ELR (cell line): ENCODE measurements at places on chromosomes 1 and 21.

DNA sequence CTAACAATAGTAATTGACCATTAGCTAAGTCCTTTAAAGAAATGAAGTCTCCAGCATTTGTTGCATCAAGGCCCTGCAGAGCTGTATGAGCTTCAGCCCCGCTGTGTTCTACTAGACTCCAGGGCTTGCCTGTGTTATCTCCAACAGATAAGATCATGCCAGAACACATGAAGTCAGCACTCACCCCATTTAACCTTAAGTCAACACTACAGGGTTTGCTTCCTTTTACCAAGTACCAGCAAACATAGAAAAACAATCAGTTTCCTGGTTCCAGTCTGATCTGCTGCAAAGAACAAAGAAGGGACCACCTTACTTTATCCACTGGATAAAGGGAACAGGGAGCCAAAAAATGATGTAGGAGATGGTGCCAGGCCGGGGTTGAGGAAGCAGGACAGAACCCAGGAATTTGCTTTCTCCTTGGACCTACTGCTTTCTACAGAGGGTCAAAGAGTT, 41.3 kb upstream of the ENAH start:
- DNase-seq: no peak

- no peak for DNase-seq
Observed at GRCh38 chr1:114145504-114146151, 8.0 kb downstream of the SYT6 start.

- DNase-seq: no peak
Observed at GRCh38 chr1:167854184-167854583, 59.8 kb downstream of the ADCY10 start.

GRCh38 chr21:44513389-44514217, 26.4 kb downstream of the KRTAP10-1 start:
- DNase-seq: no peak

- peak; percentile 76 for DNase-seq
Observed at GRCh38 chr1:219266524-219266923, 92.8 kb downstream of the LYPLAL1 start.

- no peak for DNase-seq
Observed at GRCh38 chr1:227003165-227003564, 63.1 kb downstream of the COQ8A start.

- no peak for DNase-seq
Observed at GRCh38 chr1:117229217-117229616, 18.5 kb upstream of the VTCN1 start.

GRCh38 chr1:41432481-41433280, 51.8 kb downstream of the EDN2 start:
- peak; percentile 89 for DNase-seq

GRCh38 chr1:2108213-2108876, 58.1 kb downstream of the PRKCZ start:
- DNase-seq: peak; percentile 60

DNA sequence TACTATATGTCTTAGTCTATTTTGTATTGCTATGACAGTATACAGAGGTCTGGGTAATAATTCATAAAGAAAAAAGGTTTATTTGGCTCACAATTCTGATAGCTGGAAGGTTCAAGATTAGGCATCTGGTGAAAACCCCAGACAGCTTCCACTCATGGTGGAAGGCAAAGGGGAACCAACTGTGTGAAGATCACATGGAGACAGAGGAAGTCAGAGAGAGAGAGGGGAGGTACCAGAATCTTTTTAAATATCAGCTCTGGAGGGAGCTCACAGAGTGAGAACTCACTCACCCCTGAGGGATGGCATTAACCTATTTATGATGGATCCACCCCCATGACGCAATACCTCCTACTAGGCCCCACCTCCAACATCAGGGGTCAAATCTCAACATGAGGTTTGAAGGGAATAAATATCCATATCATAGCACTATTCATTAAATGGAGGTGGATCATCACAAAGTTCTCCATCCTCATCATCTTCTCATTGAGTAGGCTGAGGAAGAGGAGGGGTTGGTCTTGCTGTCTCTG, 290.5 kb downstream of the DSCAM start:
- no peak for DNase-seq

GRCh38 chr1:170929835-170930554, 5.3 kb upstream of the MROH9 start:
- DNase-seq: peak; percentile 75

DNA sequence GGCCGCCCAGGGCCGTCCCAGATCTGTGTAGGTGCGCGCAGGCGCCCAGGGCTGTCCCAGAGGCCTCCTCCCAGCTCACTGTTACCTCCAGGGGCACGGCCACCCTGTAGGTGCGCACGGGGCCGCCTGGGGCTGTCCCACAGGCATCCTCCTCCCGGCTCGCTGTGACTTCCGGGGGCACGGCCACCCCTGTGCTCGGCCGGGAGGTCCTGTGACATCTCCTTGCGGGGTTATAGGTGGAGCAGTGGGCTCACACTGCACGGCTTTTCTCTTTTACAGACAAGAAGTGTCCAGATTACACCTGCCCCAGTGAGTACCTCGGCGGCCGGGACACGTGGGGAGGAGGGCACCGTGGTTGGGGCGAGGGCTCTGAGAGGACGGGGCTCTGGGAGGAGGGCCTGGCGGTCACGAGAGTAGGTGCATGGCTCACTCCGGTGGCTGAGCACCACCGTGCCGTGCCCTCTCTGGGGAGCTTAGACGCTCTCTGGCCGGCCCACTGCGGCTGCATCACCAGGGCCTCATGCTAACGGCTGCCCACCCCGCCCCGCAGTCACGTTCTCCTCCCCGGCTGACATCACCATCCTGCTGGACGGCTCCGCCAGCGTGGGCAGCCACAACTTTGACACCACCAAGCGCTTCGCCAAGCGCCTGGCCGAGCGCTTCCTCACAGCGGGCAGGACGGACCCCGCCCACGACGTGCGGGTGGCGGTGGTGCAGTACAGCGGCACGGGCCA, 21.4 kb downstream of the COL6A1 start:
- no peak for DNase-seq

DNA sequence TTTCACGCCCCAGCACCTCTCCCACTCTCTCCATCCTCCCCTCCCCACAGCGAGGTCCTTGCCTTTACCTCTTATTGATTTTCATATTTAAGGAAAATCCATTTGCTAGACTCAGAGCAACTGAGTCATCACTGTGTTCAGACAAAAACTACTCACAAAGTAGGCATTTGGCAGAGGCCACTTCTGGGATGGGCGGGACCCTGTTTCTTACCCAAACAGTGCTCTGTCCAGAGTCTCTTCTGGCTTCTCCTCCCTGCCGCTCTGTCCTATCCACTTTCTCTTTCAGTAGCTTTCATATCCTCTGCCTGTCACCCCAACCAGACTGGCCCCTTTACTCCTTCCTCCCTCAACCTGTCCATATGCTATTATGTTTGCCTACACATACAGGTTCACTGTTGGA, 2.4 kb upstream of the NAV1 start:
- DNase-seq: peak; percentile 93

GRCh38 chr1:47782414-47783166, 214.6 kb downstream of the TRABD2B start:
- DNase-seq: no peak

- DNase-seq: no peak
Observed at GRCh38 chr1:20083178-20083944, 13.4 kb downstream of the PLA2G5 start.

- no peak for DNase-seq
Observed at GRCh38 chr1:40622936-40623629, 42.4 kb downstream of the RIMS3 start.

- DNase-seq: no peak
Observed at GRCh38 chr21:33293811-33294216, 27.6 kb downstream of the IL10RB start.

DNA sequence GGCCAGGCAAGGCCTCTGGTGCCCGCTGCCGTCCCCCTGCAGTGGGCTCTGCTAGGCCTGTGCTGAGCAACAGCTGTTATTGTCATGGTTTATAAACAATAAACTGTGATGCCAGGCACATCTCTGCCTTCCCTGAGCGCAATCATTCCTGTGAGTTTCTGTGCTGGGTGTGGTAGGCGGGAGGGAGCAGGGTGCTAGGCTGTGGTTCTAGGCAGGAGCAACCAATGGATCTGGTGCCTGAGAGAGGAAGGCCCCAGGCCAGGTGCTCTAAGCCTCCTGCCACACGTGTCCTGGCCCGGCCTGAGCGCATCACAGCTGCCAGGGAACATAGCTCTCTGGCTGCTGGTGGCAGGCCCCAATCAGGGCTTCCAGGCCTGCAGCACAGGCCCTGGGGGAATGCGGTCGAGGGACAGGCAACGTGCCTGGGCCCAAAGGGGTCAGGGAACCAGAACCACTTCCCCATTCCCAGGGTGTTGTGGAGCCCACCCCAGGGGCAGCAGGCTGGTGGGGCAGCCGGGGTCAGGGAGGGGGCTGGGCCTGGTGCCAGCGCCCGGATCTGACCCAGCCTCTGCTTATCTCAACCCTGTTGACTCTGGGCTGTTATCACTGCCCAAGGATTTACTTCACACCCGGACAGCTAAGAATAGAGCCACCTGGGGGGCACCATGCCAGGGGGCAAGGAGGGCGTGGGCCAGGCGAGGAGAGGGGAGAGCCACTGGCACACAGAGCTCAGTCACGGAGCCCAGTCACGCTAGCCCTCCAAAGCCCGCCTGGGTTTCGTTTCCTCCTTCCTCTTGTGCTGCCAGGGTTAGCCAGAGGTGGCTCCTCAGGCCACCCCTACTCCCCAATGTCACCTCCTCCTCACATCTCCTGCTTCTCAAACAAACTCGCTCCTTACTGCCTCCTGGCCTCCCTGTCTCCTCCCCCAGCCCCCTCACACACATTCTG, 11.5 kb downstream of the TRIM46 start:
- no peak for DNase-seq

- no peak for DNase-seq
Observed at GRCh38 chr1:78142736-78143135, 97.0 kb downstream of the GIPC2 start.

GRCh38 chr1:194069168-194069830, 882.9 kb upstream of the B3GALT2 start:
- no peak for DNase-seq

DNA sequence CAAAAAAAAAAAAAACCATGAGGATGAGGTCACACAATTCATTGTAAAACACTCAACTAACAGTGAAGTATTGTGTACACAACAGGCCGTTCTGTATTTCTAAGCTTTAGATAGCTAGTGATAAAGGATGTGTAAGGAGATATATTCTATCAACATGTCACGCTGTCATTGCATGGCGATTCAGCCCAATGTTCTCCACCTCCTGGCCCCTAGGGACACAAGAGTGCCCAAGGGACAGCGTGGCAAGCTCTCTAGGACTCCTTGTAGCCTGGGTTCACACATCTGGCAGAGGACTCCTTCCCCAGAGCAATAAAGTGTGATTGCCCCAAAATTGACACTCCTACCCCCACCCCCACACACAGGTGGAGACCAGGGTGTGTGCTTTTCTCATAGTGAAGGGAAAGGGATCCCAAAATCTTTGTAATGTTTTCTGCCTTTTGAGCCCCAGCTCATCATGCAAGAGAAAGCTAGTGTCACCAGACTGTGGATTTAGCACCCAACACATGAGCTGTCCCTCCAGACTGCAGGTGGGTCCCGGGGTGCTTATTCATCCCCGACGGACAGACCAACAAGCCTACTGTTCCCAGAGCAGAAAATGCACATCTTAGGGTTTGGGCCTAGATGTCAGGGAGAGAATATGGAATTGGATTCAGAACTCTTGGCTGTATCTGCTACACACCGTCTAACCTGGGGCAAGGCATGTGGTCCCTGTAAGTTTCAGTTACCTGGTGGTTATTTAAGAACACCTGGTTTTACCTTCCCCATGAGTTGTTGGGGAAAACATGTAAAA, 11.5 kb downstream of the TMPRSS3 start:
- DNase-seq: no peak

DNA sequence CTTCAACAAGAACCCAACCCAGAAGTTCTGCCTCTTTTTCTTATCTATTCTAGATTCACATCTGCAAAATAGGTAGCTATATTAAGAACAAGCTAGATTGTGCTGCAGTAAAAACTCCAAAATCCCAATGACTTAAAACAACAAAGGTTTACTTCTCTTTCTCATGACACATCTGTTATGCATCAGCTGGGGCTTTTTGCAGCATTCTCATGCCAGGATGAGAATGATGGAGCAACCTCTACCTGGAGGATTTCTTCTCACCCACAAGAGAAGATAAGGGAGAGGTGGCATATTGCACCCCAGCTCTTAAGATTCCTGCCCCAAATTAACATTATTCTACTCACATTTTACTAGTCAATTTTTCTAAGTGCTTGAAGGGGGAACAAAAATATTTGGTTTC, 152.3 kb upstream of the SPAG17 start:
- DNase-seq: no peak

- peak; percentile 4 for DNase-seq
Observed at GRCh38 chr1:232504651-232505050, 125.3 kb downstream of the SIPA1L2 start.

DNA sequence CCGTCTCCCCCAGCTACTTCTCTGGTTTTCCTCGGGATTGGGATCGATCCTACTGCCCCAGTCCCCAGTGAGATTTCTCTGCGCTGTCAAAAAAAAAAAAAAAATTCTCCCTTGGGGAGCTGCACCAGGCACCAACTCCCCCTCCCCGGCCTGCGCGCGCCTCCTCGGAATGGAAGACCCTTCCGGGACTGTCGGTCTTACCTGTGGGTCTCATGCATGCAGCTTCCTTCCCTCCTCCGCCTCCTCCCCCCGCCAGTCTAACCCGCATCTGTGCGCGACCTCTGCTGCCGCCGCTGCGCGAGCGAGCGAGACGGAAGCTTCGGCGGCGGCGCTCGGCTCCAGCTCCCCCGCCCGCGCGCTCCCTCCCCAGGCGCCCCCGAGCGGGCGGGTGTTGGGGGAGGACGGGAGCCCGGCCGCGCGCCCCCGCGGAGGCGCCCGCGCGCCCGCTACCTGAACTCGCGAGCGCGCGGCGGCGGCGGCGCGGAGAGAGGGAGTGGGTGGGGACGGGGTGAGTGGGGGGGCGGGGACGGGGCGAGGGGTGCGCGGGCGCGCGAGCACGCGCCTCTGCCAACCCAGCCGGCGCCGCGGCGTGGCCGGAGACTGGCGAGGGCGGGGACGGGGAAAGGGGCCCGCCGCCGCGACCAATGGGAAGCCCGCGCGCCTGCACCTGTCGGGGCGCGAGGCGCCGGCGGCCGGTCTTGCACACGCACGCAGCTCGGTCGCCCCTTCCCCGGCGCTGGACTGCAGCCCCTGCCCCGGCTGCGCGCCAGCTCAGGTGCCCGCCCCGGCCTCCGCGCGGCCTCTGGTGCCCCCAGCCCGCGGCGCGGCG, at the start of gene SUSD4:
SUSD4 (minus strand) TSS at position 321 of the 829 bp plus-strand sequence. CDS start 751 bp downstream, outside the sequence.
- DNase-seq: peak; percentile 29

DNA sequence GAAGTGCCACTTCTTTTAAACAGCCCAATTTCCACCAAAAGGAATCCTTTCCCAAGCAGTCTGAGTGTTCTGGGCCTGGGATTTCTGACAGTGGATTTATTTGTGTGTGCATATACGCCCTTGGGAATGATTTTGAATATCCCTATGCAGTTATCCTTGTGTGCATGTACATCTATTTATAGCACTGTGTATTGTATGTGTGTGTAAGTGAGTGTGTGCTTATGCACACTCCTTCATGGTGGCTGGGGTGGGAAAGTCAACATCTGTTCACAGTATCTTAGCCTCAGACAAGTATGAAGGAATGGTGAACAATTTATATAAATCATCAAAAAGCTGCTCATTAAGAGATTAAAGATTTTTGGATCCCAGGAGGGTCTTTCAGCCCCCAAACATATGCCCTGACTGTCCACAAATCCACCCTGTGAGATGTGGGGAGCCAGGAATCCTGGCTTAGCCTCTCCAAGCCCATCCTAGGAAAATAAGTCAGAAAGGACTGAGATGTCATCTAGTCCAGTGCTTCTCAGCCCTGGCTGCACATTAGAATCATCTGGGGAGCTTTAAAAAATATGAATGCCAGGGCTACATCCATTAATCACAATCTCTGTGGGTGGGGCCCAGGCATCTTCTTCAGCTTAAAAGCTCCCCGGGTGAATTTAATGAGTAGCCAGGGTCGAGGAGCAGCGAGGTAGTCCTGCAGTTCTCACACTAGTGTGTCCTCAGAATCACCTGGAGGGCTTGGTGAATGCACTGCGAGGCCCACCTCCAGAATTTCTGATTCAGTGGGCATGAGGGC, 101.4 kb downstream of the PLXNA2 start:
- DNase-seq: no peak
